ELR (cell line): ENCODE measurements at places on chromosomes 3 and 15.
A peak's percentile ranks its signal among the peaks of the same experiment; 100 is the strongest.

DNA sequence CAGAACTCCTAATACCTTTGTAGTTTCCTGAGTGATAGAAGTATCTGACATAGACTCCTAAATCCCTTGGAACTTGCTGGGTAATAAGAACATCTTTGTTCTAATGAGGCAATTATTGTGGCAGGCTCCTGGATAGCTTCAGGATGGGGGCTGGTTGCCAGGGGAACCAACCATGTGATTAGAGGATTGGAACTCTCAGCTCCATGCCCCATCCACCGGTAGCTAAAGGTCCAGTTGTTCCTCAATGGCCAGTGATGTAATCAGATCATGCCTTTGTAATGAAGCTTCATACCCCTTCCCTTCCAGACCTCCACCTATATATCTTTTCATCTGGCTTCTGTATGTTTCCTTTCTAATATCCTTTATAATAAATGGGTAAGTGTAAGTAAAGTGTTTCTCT, 221.2 kb upstream of the ALCAM start:
- no peak for DNase-seq

DNA sequence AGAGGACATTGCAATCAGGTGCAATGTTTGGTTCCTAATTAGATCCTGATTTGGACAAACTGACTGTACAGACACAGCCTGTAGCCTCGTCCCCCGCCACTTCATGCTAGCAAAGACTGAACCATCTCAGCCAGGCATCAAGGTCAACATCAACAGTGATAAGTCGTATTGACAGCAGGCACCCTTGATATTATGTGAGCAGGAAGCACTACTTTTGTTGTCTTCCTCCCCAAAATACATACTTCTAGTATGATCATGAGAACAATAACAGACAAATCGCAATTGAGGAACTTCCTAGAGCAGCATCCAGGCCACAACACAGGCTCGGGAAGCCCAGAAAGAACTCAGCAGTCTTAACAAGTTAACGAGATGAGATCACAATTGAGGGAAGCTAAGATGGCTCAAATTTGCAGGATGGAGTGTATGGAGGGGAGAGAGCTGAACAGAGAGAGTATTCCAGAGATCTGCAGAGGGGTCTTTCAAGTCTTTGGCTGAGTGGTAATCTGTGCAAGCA, 20.4 kb downstream of the TGM5 start:
- DNase-seq, result no peak

DNA sequence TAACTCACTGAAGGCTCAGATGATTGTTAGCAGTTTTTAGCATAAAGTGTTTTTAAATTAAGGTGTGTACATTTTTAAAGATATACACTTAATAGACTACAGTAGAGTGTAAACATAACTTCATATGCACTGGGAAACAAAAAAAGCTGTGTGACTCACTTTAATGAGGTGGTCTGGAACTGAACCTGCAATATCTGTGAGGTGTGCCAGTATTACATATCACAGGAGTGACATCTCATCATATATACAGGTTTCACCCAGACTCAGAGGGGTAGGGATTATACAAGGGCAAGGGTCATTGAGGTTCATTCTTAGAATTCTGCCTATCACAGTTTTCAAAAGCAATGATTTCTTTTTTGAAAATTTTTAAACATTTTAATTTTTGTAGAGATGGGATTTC, 7.3 kb upstream of the SNRK start:
- no peak for DNase-seq

DNA sequence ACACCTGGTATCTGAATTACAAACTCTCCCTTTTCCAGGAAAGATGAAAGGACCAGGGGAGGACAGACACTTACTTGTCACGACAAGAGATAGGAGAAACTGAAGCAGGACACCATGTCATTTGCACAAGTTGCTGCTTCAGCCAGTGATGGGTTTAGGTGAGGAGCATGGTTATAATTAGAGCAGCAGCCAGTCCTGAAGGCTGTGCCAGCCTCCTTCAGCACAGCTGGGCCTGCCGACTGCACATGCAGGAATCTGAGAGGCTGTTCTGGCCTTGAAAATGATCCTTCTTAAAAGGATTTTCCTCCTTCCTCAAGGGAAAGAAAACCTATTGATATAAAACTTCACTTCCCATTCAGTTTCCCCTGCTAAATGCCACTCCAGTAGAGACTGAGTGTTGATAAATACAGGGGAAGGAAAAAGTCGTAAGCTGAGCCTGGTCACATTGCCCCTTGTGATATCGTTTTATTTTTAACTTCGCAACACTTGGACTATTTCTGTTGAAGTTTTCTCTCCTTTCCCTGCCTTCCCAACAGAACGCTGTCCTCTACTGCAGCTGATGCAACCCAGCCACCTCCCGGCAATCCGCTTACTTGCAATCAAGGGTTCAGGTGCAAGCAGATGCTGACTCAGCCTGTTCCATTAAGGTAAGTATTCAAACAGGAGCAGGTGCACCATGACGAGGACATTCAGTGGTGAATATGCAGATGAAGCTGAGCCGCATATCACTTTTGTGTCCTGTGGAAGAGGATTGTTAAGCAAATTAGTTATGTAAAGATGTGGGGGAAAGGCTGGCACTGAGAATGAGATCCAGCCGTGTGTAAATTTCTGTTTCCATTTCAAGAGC, at the start of gene FBXO40:
TSS of gene FBXO40 (plus strand) at position 524 of the 847 bp plus-strand sequence. CDS start 27,197 bp downstream, outside the sequence.
- no peak for DNase-seq

GRCh38 chr3:35946121-35946853, 307.0 kb downstream of the ARPP21 start:
- peak; percentile 46 for DNase-seq

DNA sequence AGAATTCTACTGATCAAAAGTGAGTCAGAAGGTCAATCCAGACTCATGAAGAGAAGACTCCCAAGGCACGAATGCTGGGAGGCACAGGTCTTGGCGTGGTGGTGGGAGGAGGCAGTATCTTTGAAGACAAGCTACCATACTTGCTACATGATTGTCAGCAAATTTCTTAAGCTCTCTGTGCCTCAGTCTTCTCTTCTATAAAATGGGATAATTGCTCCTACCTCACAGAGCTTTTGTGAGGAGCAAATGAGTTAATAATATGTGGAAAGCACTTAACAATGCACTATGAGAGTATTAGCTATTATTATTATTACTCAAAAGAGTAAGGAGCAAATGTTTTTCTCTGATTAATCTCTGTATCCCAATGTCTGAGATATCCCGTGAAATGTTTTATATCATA, 36.2 kb downstream of the EHD4 start:
- no peak for DNase-seq

GRCh38 chr3:51538115-51538458, 432 bp upstream of the RAD54L2 start:
- DNase-seq, result peak; percentile 29

DNA sequence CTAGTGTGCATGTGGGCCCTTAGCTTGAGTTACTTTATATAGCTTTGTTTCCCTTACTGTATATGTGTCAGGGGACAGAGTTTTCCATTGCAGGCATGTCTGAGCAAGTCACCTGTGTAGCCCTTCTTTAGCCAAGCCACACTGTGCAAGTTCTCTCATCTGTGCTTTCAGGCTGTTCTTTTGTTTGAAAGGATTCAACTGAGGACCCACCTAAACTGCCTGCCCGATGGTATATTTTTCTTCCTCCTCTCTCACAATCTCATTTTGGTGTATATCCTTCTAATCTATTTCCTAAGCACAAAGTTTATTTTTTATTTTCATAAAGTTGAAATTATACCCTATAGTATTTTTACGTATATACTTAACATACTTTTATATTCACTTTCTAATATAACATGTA, 260.1 kb upstream of the ARL6 start:
- no peak for DNase-seq

GRCh38 chr3:37249717-37250116, 75.3 kb upstream of the LRRFIP2 start:
- DNase-seq, result peak; percentile 30

- DNase-seq, result no peak
Observed at GRCh38 chr15:57298843-57299550, 77.3 kb upstream of the CGNL1 start.

DNA sequence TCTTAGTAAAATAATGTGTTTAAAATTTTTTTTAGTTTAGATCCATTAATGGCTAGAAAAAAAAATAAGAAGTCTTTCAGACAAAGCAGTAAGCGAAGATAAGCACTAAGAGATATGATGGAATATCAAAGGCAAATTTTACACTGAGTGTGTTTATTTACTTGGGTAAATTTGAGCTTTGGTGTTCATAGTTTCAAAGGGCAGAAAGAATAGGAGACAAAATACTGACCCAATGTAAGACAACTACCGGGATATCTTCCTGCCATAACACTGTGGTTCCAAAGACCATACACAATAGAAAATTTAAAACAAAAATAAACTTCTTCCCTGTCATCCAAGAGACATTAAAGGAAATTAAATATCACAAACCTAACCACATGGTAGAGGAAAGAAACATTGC, 25.5 kb upstream of the TP63 start:
- no peak for DNase-seq

- no peak for DNase-seq
Observed at GRCh38 chr3:14484741-14485140, 55.4 kb downstream of the GRIP2 start.

DNA sequence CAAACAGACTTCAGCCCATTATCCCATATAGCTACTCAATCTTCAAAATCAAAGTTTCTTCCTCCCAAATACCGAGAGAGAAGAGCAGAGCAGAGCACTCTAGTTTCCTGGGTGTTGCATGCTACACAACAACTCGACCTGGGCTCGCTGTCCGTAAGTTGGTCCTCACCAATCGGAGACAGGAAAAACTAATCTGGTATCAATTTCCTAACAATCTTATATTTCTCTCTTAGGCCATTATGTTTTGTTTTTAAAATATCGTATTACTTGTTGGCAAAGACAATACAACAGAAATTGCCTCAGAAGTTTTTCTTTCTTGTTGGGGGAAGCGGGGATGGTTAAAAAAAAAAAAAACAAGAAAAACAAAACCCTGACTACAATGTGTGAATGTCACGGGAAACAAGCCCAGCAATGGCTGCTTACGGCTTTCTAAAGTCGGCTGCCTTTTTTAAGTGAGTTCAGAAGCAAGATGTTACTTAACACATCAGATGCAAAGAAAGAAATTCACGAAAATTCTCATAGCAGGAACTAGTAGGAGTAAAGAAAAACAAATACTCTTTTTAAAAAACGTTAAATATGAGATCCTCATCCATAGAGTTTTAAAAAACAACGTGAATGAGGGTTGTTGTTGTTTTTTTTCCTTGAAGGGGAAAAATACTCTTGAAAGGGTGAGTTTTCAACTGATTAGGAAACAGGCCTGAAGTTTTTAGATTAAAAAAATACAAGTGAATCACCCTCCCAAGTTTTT, 1.9 kb downstream of the VGLL4 start:
- DNase-seq, result peak; percentile 69

DNA sequence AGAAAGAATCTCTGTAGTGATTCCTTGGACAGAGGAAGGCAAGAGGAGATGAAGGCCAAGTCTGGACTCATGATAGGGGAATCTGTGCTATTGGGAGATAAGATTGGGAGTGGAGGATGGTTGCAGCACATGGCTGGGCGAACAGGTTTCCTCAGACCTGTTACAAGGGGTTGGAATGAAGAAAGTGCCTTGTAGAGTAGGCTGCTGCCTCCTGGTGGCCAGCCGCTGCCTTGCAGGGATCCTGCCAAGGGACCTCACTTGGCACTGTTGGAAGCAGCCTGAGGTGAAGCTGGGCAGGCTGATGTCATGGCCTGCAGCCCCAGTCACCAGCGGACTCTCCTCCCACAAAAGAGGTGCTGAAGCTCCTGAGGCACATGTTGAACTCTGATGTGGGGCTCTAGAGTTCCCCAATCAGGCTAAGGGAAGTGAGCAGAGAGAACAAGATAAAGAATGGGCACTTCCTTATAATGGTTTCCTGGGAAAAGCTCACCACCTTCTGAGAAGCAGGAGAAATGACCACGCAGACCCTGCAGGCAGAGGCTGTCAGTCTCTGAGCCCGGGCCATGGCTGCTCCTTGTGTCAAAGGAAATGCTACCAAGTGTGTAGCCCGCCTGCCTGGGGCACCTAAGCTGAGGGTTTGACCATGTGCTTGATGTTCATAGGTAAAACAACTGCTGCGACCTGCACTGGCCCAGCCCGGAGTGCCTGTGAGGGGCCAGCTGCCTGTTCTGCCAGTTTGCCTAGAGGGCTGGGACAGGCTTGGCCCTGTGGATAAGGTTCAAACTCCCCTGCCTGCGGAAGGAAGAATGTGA, 1.6 kb upstream of the TEX264 start:
- DNase-seq, result peak; percentile 86
